ENCODE measurements at places on chromosomes 6 and 20.
A peak's percentile ranks its signal among the peaks of the same experiment; 100 is the strongest.

- DNase-seq, result no peak
These were observed 36.9 kb downstream of the ARHGAP18 start for GRCh38 chr6:129672881-129673631.

DNA sequence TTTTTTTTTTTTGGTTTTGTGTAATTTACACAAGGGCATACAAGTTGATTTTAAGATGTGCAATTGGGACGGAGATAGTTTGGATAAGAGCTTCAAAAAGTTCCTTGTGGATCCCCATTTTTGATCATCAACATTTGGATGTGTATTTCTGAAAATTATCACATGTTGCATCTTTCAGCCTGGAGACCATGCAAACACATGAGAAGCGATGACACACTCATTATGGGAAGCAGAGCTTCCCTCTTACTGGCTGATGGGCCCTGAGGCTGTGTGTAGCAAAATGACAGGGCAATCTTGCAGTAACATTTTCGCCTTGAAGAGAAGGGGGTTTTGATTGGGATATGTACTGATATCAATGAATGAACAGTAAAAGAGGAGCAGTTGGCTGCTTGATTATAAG, 22.0 kb upstream of the RIPK1 start:
- no peak for DNase-seq

- no peak for DNase-seq
These were observed 113.7 kb downstream of the FOXA2 start for GRCh38 chr20:22470620-22471026.

DNA sequence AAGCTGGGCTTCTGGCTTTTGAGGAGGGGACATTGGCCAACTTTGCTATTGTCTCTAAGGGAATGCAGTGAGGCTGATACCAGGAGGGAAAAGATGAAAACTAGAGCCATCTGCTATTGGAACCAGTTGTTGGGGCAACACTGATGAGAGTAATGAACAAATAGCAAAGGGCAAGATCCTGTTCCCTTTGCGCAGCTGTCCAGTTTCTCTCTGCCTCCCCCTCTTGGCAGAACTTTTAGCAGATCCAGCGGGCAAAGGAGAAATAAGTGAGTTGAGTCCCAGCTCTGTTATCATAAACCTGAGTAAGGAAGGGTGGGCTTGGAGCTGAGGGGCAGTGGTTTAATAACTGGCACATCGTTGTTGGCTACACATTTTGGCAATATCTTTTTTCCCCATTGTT, 126.8 kb downstream of the AKAP7 start:
- DNase-seq, result no peak

DNA sequence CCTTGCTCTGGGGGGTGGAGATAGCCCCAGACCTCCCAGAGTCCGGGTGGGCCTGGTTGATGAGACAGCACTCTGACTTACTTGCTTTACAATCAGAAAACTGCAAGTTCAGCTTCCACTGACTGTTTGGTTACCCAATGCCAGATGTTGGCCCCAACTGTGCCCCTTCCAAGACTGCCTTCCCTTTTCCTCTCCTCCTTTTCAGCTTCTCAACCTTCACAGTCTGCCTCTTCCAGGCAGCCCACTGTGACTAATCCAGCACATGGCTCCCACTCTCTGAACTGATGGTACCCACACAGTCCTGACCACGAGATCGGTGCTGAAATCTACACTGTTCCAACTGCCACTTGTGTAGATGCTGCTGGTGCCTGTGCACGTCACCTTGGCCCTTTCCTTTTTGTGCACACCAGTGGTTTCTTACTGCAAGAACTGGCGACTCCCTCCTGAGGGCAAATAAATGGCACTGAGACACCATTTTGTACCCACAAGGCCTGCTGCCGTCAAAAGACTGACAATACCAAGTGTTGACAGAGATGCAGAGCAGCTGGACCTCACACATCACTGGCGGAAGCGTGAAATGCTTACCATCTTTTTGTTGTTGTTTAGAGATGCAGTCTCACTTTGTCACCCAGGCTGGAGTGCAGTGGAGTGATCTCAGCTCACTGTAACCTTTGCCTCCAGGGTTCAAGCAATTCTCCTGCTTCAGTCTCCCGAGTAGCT, 1.8 kb upstream of the ARFGAP1 start:
- no peak for DNase-seq

GRCh38 chr20:13099676-13100075, 90.9 kb downstream of the SPTLC3 start:
- DNase-seq, result no peak

GRCh38 chr6:63372951-63373533, 53.3 kb upstream of the LGSN start:
- DNase-seq, result no peak

GRCh38 chr6:150418827-150419594, 50.2 kb downstream of the IYD start:
- DNase-seq, result peak; percentile 10

- no peak for DNase-seq
These were observed 7.4 kb upstream of the COX4I2 start for GRCh38 chr20:31630187-31630790.

DNA sequence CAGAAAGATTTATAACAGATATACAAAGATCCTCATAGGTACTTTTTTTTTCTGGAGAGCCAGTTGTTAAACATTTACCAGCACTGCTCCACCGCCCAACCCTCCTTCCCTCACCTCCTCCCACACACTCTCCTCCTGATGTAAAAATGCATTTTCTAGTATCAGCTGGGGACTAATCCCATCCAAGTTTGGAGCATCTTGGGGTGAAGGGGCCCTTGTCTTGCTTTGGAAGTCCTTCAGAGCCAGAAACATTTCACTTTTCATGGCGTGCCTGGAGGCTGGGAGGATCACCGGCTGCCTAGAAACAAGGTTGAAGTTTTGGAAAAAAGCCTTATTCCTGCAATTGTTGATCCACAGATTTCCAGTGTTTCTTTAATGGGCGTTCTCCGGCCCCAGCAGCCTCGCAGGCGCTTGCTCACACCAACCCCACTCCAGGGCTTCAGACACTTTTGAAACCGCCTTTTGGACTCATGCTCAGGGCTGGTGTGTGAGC, 165.1 kb upstream of the AFDN start:
- DNase-seq, result no peak

DNA sequence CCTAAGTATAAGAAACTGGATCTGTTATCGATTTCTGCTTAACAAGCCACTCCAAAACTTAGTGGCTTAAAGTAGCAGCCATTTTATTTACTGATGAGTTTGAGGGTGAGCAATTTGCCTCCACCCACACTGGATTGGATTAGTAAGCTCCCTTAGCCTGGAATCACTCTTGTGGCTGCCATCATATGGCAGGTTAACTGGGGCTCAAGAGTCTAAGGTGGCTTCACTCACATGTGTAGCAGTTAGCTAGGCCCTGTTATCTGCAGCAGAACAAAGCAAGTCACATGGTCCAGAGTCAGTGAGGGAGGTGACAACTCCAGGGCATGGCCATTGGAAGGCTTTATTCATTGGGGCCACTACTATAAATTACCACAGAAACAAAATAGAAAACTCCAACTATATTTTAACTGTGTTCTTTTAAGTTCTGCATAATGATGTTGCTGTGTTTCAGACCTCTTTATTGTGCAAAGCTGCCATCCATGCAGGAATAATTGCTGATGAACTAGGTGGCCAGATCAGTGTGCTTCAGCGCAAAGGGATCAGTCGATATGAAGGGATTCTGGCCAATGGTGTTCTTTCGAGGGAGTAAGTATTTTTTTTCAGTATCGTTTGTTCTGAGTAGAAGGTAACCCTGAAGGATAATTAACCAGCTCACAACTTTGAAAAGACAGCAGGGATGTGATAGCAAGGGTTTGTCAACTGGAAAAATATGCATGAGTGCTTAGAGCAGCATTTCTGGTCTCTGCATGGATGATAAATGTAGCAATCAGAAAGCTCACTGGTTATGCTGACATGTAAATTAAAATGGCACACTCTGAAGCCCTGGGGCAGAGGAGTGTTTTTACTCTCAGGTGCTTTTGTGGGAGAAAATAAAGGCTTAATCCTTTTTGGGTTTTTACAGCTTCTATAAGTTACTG, 49.6 kb downstream of the DCBLD1 start:
- no peak for DNase-seq

GRCh38 chr6:9690388-9690787, 724.5 kb downstream of the TFAP2A start:
- no peak for DNase-seq

GRCh38 chr6:53986721-53987521, 124.3 kb upstream of the MLIP start:
- DNase-seq, result no peak

DNA sequence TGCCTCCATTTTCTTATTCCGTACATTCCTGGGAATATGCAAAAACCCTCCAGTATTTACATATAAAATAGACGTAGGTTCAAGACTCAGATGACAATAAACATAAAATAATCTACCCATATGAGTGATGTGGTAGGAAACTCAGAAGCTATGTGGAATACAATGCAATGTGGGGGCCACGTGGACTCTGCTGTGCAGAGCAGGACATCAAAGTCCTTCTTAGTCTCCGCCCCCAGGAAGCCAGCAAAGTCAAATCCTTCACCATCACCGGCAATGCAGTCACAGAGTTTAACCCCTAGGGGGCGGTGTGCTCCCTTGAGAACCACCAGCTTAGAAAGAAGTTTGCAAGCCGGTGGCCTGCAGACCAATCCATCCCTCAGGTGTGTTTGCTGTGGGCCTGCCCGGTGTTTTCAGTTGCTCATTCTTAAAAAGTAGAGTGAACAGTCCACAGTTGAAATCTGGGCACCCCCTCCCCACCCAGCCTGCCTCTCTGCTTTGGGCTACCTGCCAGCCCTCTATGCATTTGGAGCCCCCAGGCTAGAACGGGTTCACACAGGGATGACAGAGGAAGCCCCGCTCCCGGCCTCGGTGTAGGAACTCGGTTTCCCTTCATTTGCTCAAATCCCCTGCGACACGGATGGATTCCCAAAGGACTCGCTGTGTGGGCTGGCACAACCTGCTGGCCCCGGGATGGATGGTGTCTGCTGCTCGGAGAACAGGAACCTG, 59.9 kb downstream of the SULF2 start:
- peak; percentile 78 for DNase-seq

DNA sequence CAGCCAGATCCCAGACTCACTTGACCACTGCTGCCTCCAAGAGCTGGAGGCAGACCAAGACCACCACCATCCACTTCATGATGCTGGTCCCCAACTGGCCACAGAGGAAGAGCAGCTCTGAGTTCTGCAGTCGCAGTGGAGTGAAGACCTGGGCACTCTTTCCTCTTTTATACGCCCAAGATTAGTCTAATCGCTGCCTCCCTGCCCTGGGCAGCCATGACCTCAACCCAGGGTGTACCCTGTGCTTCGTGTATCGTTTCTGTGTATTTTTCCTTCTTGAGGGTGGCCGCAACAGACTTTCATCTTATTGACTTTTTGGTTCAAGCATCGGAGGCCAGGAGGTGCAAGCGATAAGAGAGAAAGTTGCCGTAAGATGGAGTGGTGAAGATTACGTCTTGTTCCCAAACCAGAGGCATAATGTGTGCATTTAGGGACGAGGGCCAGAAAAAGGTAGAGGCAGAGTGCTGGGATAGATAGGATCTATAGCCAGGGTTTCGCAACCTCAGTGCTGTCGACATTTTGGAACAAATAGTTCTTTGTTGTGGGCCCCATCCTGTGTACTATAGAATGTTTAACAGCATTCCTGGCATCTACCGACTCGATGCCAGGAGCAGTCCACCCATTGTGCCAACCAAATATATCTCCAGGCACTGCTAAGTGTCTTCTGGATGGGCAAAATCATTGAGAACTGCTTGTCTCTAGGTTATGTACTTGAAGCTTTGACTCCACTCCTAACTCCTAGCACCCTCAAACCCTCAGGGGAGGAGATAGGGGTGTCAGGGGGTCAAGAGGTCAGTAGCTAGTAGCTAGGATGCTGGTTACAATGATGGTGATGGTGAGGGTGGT, at the start of gene PGC:
Gene PGC, minus strand, starts transcription at position 142 of the 846 bp plus-strand sequence. Its CDS starts 63 bp downstream, at position 79.
- DNase-seq, result no peak

- no peak for DNase-seq
These were observed 30.4 kb downstream of the FYN start for GRCh38 chr6:111842891-111843290.

DNA sequence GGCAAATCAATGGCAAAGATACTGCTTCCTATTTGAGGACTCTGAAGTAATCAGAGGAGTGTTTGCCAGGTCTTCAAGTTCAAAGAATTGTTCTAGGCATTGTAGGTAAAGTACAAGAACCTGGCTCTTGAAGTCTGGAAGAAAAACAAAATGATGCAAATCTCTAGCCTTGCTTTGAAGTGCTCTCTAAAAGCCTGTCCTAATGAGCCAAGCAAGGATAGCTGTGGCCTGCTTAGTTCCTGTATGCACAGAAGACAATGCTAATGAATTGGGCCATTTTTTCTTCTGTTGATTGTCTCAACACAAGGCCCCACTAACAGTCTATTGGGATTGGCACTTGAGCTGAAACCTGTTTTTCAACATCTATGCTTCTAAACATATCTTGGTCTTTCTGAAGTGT, 165.0 kb upstream of the POU3F2 start:
- DNase-seq, result no peak

DNA sequence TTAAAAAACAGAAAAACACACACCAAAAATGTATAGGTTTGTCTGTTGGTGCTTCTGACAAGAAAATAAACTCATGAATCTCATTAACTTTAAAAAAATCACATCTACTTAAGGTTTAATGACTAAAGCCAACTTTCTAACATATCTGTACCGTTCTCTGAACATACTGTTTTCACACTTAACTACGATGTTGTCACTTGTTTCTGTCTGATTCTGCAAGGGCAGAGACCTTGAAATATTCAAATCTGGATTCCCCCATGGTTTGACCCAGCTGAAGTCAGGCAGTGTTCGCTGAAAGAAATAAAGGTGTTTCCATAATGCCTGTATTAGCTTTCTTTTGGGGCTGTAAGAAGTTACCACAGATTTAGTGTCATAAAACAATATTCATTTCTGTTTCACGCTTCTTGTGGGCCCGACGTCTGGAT, 2.7 kb upstream of the ASXL1 start:
- no peak for DNase-seq

Data from naive thymus-derived CD8-positive, alpha-beta T cell (primary cell).